HuH-7.5 (cell line): ENCODE measurements at places on chromosomes 2 and 18.

DNA sequence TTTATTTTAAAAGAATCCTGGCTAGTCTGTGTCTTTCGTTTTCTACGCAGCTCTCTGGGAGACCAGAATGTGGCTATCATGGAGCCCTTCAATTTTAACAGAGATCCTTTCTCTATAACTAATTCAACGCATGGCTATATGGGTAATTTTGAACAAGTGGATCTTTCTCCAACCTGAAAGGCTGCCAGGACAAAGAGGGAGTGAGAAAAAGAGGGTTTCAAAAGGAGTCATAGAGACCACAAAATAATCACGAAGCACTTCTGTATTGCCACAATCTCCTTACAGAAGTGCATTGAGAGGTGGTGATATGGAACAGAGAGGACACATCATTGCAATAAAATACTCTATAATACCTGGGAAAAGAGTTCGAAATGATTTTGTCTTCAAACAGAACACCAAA lies 21.7 kb upstream of the CDH2 start:
- no peak for DNase-seq

GRCh38 chr2:120672526-120673204 lies 63.0 kb upstream of the GLI2 start:
- no peak for DNase-seq

DNA sequence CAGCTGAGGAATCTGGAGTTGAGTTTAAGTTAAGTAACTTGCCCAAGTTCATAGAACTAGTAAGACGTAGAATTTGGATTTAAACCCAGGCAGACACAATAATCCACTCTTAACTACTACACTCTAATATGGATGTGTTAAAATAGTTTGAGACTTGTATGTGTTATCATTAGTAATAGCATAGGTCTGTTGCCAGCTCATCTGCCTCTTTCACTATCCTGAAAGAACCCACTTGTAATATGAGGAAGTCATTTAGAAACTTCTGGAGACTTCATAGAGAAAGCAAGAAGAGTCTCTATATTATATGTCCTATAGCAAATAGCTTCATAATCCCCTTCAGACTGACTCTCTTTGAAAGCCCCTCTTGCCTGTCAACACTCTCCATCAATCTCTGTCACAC lies 43.0 kb upstream of the ACADL start:
- no peak for DNase-seq

DNA sequence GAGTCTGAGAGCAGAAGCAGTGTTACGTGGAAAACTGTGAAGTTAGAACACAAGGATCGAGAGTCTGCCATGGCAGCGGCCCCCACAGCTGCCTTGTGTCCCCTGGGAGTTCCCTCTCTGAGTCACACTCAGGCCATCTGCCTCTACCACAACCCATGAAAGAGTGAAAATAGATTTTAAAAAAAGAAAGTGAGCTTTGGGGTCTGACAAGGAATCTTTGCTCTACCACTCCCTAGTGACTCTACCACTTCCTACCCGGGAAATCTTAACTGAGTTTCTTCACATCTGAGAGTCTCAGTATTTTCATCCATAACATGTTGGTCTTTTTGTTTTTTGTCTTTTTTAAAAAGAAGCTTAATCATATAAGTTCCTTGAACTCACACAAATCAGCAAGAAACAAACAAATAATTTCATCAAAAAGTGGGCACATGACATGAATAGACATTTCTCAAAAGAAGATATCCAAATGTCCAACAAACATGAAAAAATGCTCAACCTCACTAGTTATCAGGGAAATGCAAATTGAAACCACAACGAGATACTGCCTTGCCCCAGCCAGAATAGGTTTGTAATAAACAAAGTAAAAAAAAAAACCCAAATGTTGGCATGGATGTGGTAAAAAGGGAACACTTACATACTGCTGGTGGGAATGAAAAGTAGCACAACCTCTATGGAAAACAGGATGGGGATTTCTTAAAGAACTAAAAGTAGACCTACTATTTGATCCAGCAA lies 2.4 kb upstream of the MSGN1 start:
- DNase-seq, result no peak

DNA sequence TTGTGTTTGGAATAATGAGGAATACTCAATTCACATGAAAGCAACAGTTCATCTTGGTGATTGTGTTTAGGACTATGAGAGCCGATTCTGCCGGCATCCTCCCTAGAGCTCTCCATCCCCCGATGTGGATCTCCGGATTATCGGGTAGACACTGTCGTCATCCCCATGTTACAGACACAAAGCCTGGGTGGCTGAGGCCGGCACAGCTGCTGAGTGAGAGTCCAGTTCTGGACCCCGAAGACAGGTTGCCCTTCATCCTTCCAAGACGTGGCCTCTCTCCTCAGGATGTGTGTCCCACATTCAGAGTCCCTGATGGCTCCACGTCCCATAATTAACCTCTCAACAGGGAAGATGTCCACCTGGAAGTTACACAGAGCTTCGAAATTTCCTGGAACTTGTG lies 129.3 kb downstream of the HDAC4 start:
- no peak for DNase-seq

DNA sequence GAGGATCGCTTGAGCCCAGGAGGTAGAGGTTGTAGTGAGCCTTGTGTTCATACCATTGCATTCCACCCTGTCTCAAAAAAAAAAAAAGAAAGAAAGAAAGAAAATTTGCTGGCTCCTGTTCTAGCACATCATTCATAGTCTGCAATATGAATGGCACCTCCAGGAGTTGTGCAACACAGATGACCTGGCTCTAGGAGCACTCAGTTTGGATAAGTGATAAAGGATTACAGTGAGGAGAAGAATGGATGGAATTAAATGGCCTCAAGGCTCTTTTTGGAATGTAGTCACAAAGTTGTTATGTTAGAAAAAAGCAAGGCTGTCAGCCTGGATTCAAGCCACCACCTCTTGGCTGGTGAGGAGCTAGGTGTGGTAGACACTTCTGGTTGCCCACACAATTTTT lies 21.5 kb upstream of the SPRED2 start:
- no peak for DNase-seq

DNA sequence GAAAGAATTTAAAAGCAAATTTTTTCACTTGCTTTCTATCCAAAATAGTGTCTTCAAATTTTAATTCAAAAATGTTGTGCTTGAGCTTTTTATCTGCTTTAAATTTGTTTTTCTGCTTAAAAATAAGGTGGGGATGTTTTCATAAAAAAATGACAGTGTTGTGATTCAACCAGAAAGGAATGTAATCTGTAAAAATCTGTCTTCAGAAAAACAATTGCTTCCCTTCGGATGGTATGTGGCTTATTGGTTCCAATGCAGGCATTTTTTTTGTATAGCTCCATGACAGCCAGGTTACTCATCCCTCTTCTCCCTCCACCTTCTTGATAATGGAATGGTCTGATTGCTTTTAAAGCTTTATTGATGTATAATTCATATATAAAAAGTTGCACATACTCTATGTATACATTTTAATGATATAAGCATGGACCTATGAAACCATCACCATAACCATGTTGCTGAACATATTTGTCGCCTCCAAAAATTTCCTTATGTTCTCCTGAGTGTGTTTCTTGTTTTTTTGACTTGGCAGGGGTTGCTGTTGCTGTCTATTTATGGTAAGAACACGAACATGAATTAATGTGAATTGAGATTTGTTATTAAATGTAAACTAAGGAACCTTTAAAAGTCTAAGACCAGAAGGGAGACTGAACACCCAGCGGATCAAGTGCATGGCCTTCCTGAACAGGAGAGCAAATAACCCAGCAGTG lies 363.7 kb upstream of the SPHKAP start:
- DNase-seq, result no peak

DNA sequence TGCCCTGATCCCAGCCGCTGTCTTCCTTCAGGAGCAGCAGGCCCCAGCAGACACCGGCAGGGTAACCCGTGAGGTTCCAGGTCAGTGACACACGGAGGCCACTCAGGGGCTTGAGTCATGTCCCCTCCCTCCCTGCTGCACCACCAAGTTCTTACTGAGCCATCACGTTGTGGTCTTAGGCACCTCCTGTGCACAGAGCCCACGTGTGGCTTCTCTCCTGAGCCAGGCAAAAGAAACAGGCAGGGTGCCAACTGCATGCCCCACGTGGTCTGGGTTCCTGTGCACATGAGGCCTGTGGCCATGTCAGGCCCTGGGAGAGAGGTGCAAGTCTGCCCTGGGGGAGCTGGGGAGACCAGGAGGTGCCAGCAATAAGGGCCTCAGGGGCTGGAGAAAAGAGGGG lies 264.8 kb downstream of the KLHL29 start:
- no peak for DNase-seq

DNA sequence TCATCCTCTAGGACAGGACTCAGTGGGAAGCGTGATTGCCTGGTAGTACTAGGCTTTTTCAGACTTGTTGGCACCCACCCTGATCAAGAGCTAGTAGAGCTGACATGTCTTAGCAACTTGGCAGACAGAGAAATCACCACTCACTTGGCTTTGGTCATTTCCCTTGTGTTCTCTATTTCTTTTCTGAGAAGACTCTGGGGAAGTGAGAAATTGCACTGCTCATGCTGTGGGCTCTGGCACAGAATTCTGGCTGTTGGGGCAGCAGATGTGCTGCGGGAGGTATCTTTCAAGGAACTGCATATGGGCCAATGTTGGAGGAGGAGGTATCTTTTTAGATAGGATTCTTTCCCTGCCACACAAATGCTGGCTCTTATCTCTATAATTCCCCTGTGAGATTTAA lies 529.1 kb upstream of the MEX3C start:
- DNase-seq, result no peak

GRCh38 chr2:171763602-171764001 lies 76.3 kb downstream of the DYNC1I2 start:
- DNase-seq, result no peak

DNA sequence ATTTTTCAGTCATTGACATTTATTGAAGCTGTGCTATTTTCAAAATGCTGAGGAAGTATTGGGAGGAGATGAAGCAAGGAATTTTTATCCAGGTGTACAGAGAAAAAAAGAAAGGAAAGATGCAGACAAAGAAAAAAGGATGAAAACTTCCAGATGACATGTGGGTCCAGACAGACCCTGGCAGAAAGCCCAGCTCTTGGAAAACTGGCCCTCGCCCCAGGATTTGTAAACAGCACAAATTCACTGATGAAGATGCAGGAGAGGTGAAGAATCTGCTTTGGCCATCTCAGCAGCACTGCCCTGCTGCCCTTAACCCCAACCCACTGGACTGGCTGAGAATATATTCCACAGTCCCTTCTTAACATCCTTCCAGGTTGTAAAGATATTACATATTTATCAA lies 12.5 kb downstream of the TACR1 start:
- DNase-seq, result no peak

DNA sequence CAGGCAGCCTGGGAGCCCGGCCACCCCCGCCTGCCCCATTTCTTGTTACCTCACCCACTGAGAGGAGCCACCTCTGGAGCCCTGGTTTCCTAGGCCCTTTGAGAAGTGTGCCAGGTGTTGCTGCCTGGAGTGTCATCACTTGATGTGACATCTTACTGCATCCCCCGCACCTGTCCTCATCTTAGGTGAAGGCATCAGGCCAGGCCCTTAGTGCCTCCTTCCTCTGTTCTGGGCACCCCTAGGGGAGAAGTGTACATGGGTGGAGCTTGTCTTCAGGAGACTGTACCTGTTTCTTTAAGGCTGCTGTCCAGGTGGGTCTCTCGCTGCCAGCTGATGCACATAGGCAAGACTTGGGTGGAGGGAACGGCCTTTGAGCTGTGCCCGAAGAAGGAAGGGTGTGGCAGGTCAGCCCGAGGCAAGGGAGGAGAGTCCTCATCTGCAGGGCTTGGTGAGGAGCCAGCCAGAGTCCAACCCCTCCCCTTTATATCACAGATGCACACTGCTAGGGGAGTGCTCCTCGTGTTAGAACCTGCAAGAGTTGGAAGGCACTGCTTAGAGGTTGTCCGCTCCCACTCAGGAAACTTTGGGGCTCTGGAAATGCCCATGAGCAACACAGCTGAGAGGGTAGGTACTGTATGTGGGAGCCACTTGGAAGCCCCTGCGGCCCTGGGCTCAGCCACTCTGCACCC lies 45.9 kb downstream of the NCK2 start:
- no peak for DNase-seq

DNA sequence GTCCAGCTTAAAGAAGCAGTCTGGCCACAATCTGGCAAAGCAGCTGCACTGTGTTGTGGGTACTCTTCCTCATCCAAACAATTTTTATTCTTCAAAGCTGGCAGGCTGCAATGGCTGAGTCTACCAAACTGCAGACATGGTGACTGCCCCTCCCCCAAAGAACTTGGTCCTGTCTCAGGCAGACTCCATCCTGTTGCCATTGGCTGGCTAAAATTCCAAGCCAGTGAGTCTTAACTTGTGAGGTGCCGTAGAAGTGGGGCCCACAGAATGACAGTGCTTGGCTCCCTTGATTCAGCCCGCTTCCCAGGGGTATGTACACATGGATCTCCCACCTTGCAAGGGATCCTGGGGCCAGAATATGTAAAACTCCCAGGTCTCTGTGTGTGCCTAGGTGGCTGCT lies 14.5 kb upstream of the NXPH2 start:
- DNase-seq, result no peak

GRCh38 chr18:50726960-50727589 lies 92.7 kb downstream of the MRO start:
- no peak for DNase-seq

DNA sequence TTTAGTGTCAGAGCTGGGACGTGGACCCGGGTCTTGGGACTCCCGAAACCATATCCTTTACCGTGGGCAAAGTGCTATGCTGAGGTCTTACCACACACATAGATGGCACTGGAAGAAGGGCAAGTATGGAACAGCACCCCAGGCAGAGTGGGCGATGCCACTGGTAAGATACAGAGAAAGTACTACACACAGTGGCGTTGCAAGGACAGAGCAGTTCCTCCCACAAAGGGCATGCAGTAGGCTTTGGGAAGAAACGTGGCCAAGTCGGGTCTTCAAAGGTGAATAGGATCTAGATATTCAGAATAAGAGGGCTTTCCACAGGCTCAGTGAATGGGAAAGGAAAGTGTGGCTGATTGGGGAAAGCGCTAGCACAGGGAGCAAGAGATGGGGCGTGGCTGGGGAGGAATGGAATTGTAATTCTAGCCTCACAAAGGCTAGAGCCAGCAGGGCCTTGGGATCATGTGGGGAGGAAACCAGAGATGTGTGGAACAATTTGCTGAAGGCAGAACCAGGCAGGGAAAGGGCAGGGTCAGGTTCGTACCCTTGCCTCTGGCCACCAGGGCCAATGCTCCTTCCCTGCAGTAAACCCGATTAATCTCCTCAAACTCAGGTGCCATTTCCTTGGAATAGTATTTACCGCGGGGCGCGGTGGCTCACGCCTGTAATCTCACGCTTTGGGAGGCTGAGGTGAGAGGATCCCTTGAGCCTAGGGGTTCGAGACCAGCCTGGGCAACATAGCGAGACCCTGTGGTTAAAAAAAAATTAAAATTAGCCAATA lies 36.0 kb downstream of the PCBP1 start:
- DNase-seq, result no peak

GRCh38 chr2:165634282-165634681 lies 159.8 kb downstream of the GALNT3 start:
- no peak for DNase-seq

GRCh38 chr2:214577769-214578168 lies 166.9 kb downstream of the VWC2L start:
- DNase-seq, result no peak

- DNase-seq, result no peak
These were observed 22.1 kb downstream of the SRD5A2 start for GRCh38 chr2:31558401-31559295.

- no peak for DNase-seq
These were observed 3.0 kb downstream of the HOXD8 start for GRCh38 chr2:176132205-176133171.
